ENCODE measurements at places on chromosomes 7 and 10. TPM values are rescaled to one million over a fixed set of nuclear protein-coding genes. Genes with fewer than 3 reads are reported as not detected.
A peak's percentile ranks its signal among the peaks of the same experiment; 100 is the strongest.

- no peak for DNase-seq
Measured at GRCh38 chr10:7027237-7027912, 383.5 kb downstream of the SFMBT2 start.

Gene BCAP29
- total RNA-seq: 32.1 TPM

GRCh38 chr10:21281765-21282484 is 243.6 kb downstream of the SKIDA1 start:
- no peak for DNase-seq

- no peak for DNase-seq
Measured at GRCh38 chr10:12241810-12242529, 46.0 kb downstream of the CDC123 start.

DNA sequence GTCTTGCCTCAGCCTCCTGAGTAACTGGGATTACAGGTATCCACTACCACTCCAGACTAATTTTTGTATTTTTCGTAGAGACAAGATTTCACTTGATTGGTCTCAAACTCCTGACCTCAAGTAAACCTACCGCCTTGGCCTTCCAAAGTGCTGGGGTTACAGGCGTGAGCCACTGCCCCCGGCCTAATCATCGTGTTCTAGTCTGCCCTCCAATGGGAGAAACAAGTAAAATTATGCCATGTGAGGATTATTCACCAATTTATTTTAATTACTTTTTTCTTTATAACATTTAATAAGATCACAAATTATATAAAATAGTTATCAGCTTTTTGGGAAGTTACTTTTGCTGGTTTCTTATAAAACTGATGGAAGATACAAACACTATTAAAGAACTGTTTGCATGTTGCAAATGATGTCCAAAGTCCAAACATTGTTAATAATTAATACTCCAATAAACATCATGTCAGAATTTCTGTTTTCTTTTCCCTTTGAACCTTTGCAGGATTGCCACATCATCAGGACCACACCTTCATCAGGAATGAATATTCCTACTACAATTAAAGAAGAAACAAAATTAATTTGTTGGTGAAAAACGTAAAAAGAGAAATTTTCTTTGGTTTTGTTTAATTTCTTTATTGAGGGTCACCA is 786 bp upstream of the AKR1C4 start:
- DNase-seq: no peak

Gene PCDH15
- not detected for total RNA-seq

DNA sequence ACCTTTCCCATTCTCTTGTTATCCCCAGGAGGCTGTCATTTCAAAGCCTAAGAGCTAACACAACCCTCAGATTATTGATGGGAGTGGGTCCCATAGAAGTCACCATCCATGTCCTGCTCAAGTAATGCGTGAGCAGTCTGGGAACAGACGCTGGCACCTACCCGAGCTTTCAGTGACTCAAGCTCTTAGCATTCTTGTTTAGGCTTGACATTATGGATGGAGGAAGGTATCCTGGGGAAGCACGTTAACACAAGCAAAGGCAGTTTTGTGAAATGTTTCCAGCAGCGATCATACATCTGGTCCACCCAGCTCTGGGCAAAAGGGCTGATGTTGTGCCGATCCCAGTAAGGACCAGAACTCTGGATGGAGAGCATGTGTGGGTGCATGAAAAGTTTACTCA is 30.0 kb upstream of the AUTS2 start:
- DNase-seq: no peak

GRCh38 chr10:7146189-7146588 is 264.6 kb downstream of the SFMBT2 start:
- no peak for DNase-seq

DNA sequence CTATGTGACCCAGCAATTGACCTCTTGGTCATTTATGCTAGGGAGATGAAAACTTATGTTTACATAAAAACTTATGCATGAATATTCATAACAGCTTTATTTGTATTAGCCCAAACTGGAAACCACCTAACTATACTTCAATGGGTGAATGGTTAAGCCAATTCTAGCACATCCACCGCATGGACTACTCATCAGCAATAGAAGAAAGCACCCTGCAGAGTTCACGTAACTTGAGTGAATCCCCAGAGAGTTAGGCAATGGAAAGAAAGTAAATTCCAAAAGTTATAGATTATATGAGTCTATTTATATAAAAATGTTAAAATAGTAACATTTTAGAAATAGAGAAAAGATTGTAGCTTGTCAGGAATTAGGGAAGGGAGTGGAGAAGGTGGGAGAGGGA is 60.2 kb upstream of the NRG3 start:
- DNase-seq: no peak

Gene LLCFC1
- not detected for total RNA-seq

GRCh38 chr7:73871163-73872011 is 10.4 kb downstream of the TMEM270 start:
- no peak for DNase-seq

- DNase-seq: peak; percentile 67
Measured at GRCh38 chr10:99234041-99234790, 1.4 kb downstream of the HPSE2 start.

Gene DPYSL4
- total RNA-seq: 2.2 TPM

Gene PRRT4
- 0.16 TPM for total RNA-seq

GRCh38 chr10:17146892-17147291 is 17.3 kb upstream of the CUBN start:
- DNase-seq: no peak

GRCh38 chr10:104109908-104110662 is 11.9 kb upstream of the SFR1 start:
- no peak for DNase-seq

GRCh38 chr7:130822642-130823041 is 88.6 kb upstream of the KLF14 start:
- DNase-seq: no peak

DNA sequence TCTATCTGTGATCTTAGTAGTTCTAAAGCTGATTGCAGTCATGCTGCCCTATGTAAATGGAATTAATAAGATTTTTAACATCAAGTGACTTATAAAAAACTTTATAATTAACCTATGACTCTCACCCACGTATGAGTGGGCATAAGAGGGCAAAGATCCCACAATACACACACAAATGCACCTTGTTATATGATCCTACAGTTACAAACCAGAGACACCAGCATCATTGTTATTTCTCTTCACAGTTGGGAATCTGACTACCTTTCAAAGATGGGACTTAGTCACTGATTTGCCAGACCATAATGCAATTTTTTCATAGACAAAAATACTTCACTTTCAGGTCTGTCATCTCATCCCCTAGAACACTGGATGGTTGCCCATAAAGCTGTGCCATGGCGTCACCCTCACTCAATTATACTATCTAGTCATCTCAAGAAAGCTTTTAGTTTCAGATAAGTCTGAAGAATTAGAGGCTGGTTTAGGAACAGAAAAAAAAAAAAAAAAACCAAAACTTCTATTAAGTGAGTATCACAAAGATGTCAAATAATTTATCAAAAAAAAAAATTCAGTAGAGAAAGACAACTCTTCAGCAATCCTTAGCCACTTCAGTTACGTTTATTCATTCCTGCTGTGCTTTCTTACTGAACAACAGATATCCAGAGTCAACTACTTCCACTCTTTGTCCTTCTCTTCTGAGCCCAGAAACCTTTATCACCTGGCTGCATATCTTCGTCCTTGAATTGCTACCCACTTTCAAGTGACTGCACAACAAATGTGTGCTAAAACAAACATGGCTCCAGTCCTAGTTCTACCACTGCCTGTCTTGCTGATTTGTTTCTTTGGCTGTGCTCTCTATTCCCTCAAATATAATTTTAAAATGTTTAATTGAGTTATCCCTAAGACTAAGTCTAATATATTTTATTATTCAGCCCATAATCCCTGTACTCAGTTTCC is 175.0 kb upstream of the CHRM2 start:
- no peak for DNase-seq

GRCh38 chr10:15451137-15452094 is 80.3 kb upstream of the FAM171A1 start:
- no peak for DNase-seq

DNA sequence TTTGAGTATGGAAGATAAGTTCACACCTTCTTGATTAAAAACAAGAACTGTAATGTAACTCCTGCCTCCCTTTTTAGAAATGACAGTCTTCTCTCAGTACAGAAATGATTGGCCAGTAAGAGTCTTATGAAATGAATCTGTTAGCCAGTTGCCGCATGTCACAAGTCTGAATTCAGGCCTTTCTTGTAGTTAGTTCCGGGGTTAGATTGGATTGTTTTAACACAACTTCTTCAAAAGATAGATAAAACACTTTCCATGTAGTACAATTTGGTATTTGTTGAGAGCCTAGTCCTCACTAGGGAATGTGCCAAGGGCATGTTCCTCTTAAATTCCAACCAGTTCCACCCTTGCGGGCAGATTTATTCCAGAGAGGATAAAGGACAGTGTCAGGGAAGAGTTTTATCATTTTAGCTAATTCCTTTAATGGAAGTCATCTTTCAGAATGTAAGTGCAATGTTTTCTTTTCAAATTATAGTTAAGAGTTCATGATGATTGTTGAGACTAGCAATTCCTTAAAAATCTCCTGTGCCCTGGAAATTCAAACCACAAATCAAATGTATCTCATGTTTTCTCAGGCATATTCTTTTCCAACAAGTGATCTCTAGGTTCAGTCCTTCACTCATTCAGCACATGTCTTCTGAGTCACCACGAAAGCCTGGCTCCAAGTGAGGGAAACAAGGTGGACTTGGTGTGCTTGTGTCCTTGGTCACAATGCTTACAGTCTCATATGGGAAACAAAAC is 4.1 kb downstream of the FHIP2A start:
- no peak for DNase-seq

GRCh38 chr7:112005205-112005775 is 200.9 kb downstream of the DOCK4 start:
- DNase-seq: no peak

GRCh38 chr10:75302029-75302428 is 66.3 kb upstream of the COMTD1 start:
- DNase-seq: no peak

DNA sequence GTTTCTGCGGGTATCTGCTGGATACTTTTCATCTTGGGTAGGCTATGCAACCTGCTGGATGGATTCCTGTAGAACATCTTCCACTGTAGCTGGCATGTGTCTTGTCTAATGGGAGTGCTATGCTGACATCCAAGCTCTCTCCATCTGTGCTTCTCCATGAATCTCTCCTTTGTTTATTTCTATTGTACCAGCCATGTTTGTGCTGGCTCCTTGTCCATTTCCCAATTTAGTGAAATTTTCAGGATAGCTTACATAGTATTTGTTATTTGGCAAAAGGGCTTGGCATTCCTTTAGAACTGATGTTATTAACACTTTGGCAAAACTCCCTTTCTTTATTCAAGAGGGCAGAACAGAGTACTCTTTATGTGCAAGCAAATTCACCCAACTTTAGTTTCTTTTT is 198.0 kb downstream of the CSTF2T start:
- no peak for DNase-seq

GRCh38 chr10:34544400-34544799 is 270.7 kb downstream of the PARD3 start:
- DNase-seq: no peak

Gene RINT1
- total RNA-seq: 21.1 TPM

GRCh38 chr10:17504547-17505245 is 50.3 kb upstream of the ST8SIA6 start:
- DNase-seq: no peak

DNA sequence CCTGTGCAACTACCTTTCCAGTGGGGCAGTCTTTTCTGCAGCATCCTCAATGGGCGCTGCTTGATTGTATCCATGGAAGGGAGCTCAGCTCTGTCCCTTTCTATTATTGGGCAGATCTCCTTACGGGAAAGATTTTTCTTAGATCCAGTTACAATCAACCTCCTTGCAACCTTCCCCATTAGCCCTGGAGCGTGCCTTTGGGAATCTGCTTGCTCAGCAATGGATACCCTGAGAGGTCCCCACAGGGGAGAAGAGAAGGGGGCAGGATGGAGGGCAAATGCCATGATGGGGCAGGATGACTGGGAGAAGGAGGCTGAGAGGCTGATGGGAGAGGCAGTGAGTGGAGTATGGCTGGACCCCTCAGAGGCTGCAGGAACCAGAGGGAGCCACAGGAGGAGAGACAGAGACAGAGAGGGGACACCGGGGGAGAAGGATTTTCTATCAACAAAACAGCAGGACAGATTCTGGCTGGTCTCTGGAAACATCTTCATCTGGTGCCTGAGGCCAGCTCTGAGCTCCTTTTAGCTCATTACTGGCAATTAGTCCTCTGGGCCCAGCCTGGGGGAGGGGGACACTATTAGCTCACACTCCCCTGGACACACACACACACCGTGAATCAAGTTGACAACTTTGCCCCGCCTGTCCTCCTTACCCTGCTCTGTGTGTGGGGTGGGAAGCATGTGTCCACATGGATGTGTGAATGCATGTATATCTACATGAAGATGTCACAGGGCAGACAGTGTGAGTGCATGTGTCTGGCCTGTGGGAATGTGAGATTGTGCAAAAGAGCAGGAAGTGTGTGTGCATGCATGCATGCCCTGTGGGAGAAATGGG is 80.8 kb upstream of the PAX2 start:
- no peak for DNase-seq

DNA sequence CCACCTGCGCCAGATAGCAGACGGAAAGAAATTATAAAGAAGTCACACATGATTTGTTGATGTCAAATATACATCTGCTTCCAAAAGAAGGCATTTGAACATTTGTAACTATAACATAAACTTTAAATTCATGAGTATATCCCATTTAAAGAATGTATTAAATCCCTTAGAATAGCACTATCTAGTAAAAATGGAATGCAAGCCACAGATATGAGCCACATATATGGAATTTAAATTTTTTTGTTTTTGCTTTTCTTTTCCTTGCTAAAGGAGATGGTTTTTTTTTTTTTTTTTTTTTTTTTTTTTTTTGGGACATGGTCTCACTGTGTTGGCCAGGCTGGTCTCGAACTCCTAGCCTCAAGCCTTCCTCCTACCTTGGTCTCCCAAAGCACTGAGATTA is 730.8 kb downstream of the PHTF2 start:
- DNase-seq: no peak

- no peak for DNase-seq
Measured at GRCh38 chr10:65341323-65341925, 1584.4 kb upstream of the LRRTM3 start.

Gene ACTR1A
- 75.8 TPM for total RNA-seq

- DNase-seq: peak; percentile 9
Measured at GRCh38 chr10:47013507-47014154, 102.4 kb downstream of the PTPN20 start.

DNA sequence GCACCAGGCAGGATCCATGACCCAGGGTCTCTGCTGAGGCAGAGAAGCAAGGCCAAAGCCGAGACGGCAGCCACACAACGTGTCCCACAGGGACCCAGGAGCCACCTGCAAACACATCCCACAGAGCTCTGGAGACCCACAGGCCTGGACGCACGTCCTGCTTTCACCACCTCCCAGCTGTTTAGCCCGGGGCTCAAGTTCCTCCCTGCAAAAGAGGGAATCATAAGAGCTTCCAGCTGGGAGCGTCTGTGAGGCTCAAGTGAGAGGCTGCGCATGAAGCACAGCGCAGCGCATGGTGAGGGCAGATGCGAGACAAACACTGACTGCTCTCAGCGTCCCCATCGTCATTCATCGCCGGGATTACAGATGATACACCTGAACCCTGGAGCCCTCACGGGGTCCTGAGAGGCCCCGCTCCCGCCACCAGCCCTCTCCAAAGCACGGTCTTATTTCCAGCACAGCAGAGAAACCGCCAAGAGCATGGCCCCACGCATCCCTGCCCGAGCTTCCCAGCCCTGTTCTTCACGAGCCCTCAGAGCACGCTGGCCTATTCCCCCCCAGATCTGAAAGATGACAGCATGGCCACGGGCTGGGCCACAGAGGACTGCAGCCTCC is 88.7 kb downstream of the MAD1L1 start:
- no peak for DNase-seq

All from activated CD8-positive, alpha-beta T cell treated with anti-CD3 and anti-CD28 coated beads, Interleukin-2, amount 10 ng/mL, durations not matched to agents 7 days and 5 days (primary cell).